AG04450 (cell line): ENCODE measurements at places on chromosomes 12 and 14. TPM values are rescaled to one million over a fixed set of nuclear protein-coding genes. Genes with fewer than 3 reads are reported as not detected.

DNA sequence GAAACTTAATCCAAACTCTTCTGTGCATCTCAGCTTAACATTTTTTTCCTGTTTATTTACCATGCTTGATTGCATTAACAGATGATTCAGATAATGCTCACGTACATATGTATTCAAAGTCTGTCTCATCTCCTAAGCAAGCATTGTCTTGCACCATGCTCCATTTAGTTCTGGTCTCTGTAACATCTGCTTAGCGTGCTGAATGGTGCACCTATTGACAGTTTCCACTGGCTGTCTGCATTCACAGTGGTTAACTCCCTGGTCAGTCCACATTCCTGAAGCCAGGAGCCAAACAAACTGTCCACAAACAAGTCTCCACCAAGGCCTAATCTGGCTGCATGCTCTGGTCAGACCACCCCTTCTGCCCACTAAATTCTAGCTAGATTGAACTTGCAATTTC, 83.9 kb downstream of the KNTC1 start:
- DNase-seq, result no peak

- no peak for DNase-seq
Measured at GRCh38 chr12:96053476-96054243, 18.3 kb upstream of the LTA4H start.

DNA sequence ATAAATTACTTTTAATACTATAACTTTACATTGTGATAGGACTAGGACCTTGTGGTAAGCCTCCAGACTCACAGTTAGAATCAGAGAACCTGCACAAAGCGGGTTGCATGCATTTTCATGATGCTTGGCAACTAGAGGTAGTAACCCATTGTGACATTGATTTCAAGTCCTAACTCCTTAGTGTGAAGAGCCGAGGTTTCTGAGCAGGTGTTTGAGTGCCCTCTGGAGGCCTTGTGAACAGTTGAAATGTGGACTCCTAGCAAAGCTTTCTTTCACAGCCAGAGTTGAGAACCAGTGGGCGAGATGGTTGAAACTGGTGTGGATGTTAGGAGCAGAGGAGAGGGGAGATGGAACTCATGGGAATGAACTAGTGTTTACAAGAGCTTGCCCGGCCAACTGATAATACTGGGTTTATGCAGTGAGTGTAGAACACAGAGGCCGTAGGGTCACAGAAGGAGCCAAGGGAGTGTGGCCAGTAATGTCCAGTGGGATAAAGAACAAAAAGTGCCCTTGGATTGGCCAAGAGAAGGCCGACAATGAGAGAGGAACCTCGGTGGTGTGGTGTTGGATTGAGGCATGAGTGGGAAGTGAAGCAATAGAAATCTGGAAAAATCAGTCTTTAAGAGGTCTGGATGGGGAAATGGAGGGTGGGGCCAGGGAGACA, 10.9 kb downstream of the ZNF664 start:
- no peak for DNase-seq

- DNase-seq, result no peak
Measured at GRCh38 chr12:738712-739111, 13.7 kb upstream of the WNK1 start.

DNA sequence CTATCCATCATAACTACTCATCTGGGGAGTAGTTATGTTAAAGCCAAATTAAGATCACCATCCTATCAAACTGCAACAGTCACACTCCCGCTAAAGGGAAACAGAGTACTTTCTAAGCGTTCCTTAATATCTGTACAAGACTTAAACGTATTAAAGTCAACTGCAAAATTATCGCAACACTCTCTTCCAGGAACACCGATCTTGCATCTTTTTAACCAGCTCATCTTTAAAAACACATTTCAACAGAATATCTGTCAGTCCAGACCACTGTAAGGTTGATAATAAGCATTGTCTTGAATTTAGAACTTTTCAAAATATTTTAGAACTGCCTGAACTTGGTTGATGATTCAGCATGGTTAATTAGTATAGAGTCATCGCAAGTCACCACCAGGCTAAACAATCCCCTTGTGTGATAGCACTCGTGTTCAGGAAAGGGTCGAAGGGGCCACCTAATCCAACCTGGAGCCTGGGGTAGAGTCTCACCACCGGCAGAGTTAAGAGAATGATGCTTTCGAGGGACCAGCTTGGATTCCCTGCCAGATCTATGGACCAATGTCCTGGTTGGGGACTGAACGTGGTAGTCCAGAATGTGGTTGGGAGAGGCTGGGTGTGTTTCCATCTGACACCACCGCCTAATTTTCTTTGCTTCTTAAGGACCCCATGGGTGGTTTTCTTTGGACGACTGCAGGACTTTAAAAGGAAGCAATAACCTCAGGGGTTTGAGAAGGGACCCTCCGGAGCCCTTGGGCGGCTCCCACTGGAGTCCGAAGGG, 890 bp downstream of the SPTLC2 start:
- DNase-seq, result no peak

DNA sequence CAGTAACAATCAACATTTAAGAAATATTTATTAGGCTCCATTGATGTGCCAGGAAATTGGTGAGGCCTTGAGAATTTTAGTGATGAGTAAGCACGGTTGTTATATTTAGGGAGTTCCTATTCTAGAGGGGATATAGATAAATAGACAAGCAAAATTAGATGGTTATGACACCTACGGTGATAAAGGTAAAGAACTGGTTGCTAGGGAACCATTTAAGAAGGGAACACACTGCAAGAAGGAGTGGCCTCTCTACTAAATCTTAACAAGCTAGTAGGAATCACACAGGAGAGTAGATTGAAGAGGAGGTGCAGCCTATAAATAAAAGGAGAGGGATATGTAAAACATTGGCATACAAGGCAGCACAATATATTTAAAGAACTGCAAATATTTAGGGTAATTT, 155.2 kb downstream of the LRIG3 start:
- DNase-seq, result no peak

GRCh38 chr14:76937181-76938091, 91.1 kb downstream of the IRF2BPL start:
- peak; percentile 75 for DNase-seq

DNA sequence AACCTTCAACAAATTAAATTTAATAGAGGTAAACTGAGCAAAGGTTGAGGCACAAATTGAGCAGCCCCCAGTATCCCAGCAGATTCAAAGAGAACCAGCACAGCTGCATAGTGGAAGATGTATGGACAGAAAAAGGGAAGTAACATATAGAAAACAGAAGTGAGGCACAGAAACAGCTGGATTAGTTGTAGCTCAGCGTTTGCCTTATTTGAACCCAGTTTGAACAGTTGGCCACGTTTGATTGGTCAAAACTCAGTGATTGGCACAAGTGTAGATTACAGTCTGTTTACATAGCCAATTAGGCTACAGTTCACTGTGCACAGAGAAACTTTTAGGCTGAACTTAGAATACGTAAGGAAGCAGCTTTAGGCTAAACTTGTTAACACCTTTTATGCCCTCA, 315.5 kb downstream of the RMST start:
- no peak for DNase-seq

GRCh38 chr12:79841248-79841877, 93.5 kb downstream of the PPP1R12A start:
- no peak for DNase-seq

DNA sequence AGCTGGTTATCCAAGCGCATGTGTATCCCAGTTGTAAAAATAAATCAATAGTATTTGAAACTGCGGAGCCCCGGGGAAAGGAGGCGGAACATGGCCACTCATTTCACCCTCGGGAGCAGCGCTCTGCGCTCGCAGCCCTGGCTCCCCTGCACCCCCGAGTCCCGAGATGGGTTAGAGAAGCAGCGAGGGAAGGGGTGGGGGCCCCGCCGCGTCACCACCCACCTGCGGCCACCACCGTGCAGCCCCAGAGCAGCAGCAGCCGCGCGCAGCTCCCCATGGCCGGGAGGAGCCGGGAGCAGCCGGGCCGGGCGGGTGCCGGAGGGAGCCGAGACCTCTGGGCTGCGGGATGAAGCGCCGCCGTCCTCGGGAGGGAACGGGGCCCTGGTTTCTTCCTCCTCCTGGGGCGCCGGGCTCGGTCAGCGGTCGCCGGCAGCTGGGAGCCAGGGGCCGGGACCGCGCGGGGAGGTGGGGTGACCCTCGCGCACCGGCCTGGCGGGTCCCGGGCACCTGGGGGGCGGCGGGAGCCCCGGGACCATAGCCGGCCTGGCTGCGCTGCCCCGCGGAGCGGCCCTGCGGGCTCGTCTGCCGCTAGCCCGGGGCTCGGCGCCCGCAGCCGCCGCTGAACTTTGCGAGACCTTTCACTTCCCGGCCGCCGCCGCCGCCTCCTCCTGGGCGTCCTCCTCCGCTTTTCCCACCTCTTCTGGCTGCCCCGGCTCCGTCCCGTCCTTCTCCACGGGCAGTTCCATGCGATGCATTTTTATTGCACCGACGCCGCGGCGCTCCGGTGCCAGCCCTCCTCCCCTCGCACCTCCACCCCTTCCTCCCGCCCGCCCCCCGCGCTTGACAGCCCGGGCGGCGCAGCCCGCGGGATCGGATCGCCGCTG, at the start of gene NTN4:
Gene NTN4 (minus strand): TSS at position 732 of the 884 bp plus-strand sequence. CDS start 455 bp downstream, at position 277.
- no peak for DNase-seq

- no peak for DNase-seq
Measured at GRCh38 chr14:96243785-96244184, 12.2 kb upstream of the BDKRB1 start.

The KDM5A gene
- polyA plus RNA-seq, result 28.1 and 33.9 TPM in 2 replicates
